Glutamatergic neuron (in vitro differentiated cells): ENCODE measurements at places on chromosomes 12 and 14. TPM values are rescaled to one million over a fixed set of nuclear protein-coding genes. Genes with fewer than 3 reads are reported as not detected.

Gene PPP1R1A
- 47.6 TPM for total RNA-seq

Gene SERPINA12
- not detected for total RNA-seq

Gene OR4E2
- not detected for total RNA-seq

Gene OR10A7
- total RNA-seq, result 0.47 TPM

Gene TRHDE
- total RNA-seq, result 16.7 TPM

Gene CLEC1B
- total RNA-seq, result not detected

Gene TAS2R10
- 0.69 TPM for total RNA-seq

Gene TSPAN9
- 142 TPM for total RNA-seq

Gene TAS2R7
- total RNA-seq, result 0.39 TPM

Gene KRT6A
- not detected for total RNA-seq

Gene FLVCR2
- total RNA-seq, result not detected

Gene OR4N2
- total RNA-seq, result not detected

Gene KCNMB4
- 18.7 TPM for total RNA-seq

Gene KCNA1
- total RNA-seq, result 0.05 TPM

Gene GZMB
- not detected for total RNA-seq

Gene AKT1
- 300 TPM for total RNA-seq

Gene CMKLR1
- not detected for total RNA-seq

Gene GYS2
- total RNA-seq, result not detected

Gene PRR4
- total RNA-seq, result 7.5 TPM

Gene VIPAS39
- total RNA-seq, result 31.6 TPM

Gene AHNAK2
- 44.8 TPM for total RNA-seq

Gene KRT74
- total RNA-seq, result not detected

Gene ESPL1
- 5.1 TPM for total RNA-seq

Gene BATF
- total RNA-seq, result not detected

Gene GDF3
- 0.34 TPM for total RNA-seq

Gene CYP27B1
- 1.7 TPM for total RNA-seq

Gene ANO2
- total RNA-seq, result not detected

Gene TAS2R9
- total RNA-seq, result not detected

Gene PTHLH
- total RNA-seq, result 1.1 TPM

Gene TAS2R20
- 3.4 TPM for total RNA-seq

Gene SYNJ2BP
- 17.4 TPM for total RNA-seq

Gene RILPL2
- total RNA-seq, result 0.10 TPM

Gene PLEKHD1
- total RNA-seq, result 1.3 TPM

Gene GNPNAT1
- 9.2 TPM for total RNA-seq

Gene INHBC
- total RNA-seq, result not detected

Gene TAS2R46
- total RNA-seq, result 3.3 TPM

Gene CYP46A1
- 2.1 TPM for total RNA-seq

Gene PNN
- total RNA-seq, result 102 TPM

Gene CELA1
- total RNA-seq, result not detected

Gene FSCB
- not detected for total RNA-seq

Gene MEG3
- 0.22 TPM for total RNA-seq

Gene IL31
- total RNA-seq, result not detected

Gene TBX3
- total RNA-seq, result 3.0 TPM

Gene SDR9C7
- 0.39 TPM for total RNA-seq

Gene AEBP2
- total RNA-seq, result 21.0 TPM

Gene CCDC88C
- 68.0 TPM for total RNA-seq
